ENCODE measurements at places on chromosomes 3 and 15. TPM values are rescaled to one million over a fixed set of nuclear protein-coding genes. Genes with fewer than 3 reads are reported as not detected.

The CACNA1D gene
- 0.78 TPM for total RNA-seq

The LRTM1 gene
- total RNA-seq, result not detected

GRCh38 chr15:39743611-39744010 lies 39.0 kb downstream of the FSIP1 start:
- no peak for DNase-seq

GRCh38 chr3:9878700-9879099 lies 1.4 kb downstream of the CIDEC start:
- DNase-seq, result no peak

DNA sequence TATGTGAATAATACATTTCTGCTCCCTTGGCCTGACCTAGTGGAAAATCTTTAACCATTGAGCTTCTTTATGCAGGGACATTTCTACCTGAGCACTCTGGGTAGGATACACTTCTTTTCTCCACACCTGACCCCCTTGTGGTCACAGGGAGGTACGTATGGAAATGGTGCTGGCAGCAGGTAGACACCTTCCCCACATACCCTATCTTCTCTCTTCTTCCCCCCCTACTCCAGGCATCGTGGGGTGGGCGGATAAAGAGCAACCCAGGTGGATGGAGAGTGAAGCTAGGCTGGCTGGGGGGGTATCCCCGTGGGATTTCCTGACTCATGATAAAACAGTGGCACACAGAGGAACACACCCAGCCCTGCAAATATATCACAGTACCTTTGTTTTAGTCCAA lies 312.1 kb downstream of the ARRDC4 start:
- DNase-seq, result no peak

DNA sequence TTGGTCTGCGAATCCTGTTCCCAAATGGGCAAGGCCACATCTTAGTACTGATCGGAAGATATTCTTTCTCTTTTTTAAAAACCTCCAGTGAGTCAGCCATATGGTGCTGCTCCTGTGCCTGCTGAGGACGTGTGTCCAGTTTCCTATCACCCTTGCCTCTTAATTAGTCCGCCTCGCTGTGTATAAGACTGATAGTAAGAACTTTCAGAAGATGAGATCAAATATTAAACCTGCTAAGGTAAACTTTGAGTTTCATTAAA lies 612 bp downstream of the UBA5 start:
- DNase-seq, result no peak

Measured in CD8-positive, alpha-beta memory T cell (primary cell).